ENCODE measurements at places on chromosomes 3 and 15. TPM values are rescaled to one million over a fixed set of nuclear protein-coding genes. Genes with fewer than 3 reads are reported as not detected.

The CRABP1 gene
- total RNA-seq: not detected

The SLC22A13 gene
- 1.1 TPM for total RNA-seq

The ARPP21 gene
- total RNA-seq: not detected

The CPNE9 gene
- not detected for total RNA-seq

The FOXB1 gene
- 1.2 TPM for total RNA-seq

The LXN gene
- total RNA-seq: 7.5 TPM

The UBE3A gene
- 89.8 TPM for total RNA-seq

The BFSP2 gene
- 2.1 TPM for total RNA-seq

The SUSD5 gene
- total RNA-seq: not detected

The RGMA gene
- not detected for total RNA-seq

The IMPG2 gene
- 0.29 TPM for total RNA-seq

The MEIS2 gene
- 0.07 TPM for total RNA-seq

The STX19 gene
- total RNA-seq: not detected

The PDE8A gene
- total RNA-seq: 21.1 TPM

The ZFAND6 gene
- 36.7 TPM for total RNA-seq

The HRG gene
- not detected for total RNA-seq

The TICRR gene
- total RNA-seq: 30.8 TPM

The PLA2G4D gene
- not detected for total RNA-seq
